ENCODE measurements at places on chromosomes 4 and X.

- no peaks in the 10 kb centered on the region for H3K27me3 ChIP-seq
- H3K4me1 ChIP-seq: peaks cover 1% of the 10 kb centered on the region
- no peak overlapping the region for H3K4me3 ChIP-seq
- H3K36me3 ChIP-seq: no peaks in the 10 kb centered on the region
- no peak for DNase-seq
Measured at GRCh38 chr4:141371206-141371605, 150.5 kb downstream of the ZNF330 start.

DNA sequence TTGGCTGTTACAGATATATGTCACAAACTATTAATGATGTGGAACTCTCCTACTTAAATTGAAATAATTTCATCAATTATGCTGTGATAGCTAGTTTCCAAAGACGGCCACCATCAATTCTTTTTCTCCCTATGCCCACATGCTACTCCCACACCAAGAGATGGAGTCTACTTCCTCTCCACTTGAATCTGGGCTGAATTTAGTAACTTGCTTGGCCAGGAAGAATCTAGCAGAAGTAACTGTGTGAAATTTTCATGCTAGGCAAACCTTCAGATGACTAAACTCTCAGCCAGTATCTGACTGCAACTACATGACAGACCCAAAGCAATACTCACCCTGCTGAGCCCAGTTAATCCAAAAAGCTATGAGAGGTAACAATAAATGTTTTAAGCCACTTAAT is 3.2 kb downstream of the SEPSECS start:
- no peak overlapping the region for H3K27ac ChIP-seq
- H3K27me3 ChIP-seq: no peaks in the 10 kb centered on the region
- H3K4me1 ChIP-seq: peaks cover 5% of the 10 kb centered on the region

DNA sequence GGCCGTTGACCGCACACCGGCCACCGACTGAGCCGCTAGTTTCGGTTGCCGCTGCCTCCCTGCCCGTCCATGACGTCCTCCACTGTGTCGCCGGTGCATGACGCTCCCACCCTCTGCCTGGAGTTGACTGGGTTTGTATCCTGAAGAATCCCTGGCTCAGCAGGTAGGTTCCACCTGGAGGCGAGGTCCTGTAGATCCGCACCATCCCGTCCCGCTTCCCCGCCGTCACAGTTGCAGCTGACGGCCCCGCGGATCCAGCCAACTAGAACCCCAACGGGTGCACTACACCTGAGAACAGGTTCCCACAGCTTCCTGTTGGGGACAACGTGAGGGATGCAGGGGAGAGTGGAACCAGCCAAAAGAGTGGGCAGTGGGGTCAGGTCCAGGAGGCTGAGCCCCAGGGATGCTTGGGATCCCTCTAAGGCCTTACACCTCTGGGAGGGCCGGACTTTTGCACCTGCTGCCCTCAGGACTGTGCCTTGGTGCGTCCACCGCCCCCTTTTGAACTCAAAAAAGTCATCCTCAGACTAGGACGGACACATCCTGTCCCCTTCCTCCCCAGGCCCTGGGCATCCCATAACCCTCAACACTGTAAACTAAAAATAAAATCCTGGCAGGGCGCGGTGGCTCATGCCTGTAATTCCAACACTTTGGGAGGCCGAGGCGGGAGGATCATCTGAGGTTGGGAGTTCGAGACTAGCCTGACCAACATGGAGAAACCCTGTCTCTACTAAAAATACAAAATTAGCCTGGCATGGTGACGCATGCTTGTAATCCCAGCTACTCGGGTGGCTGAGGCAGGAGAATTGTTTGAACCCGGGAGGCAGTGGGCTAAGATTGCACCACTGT is 1.1 kb upstream of the SLBP start:
- H3K27ac ChIP-seq: peak overlapping the region; percentile 49
- peaks cover 33% of the 10 kb centered on the region for H3K36me3 ChIP-seq
- no peaks in the 10 kb centered on the region for H3K27me3 ChIP-seq
- DNase-seq: no peak

GRCh38 chrX:40013266-40014195 is 84.2 kb downstream of the BCOR start:
- H3K36me3 ChIP-seq: no peaks in the 10 kb centered on the region
- DNase-seq: peak; percentile 81
- H3K27me3 ChIP-seq: peaks cover 48% of the 10 kb centered on the region
- no peak overlapping the region for H3K27ac ChIP-seq

GRCh38 chr4:62482355-62482754 is 1282.2 kb downstream of the ADGRL3 start:
- H3K27ac ChIP-seq: no peak overlapping the region
- no peak overlapping the region for H3K4me3 ChIP-seq
- no peak for DNase-seq
- no peaks in the 10 kb centered on the region for H3K4me1 ChIP-seq

DNA sequence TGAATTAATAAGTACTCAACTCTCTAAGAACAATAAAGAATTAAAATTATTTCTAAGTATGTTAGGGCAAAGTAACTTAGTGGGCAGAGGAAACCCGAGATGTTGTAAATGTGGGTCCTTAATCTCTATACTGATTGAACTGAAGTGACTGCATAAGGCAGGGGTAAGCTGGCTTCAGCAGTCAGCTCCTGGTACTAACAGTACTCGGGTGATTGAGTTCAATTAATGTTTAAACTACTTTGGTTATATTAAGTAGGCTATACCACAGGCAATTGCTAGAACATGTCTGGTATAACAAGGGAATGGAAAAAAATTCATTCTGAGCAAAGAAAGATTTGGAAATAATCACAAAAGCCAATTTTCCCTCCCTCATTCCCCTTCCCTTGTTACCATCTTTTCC is 90.7 kb downstream of the LNX1 start:
- no peak for DNase-seq
- H3K27ac ChIP-seq: no peak overlapping the region
- H3K4me3 ChIP-seq: no peak overlapping the region
- H3K27me3 ChIP-seq: no peaks in the 10 kb centered on the region
- H3K36me3 ChIP-seq: peaks cover 2% of the 10 kb centered on the region
- H3K4me1 ChIP-seq: peaks cover 7% of the 10 kb centered on the region

GRCh38 chrX:77160301-77160700 is 286.9 kb upstream of the FGF16 start:
- DNase-seq: no peak
- H3K4me1 ChIP-seq: no peaks in the 10 kb centered on the region
- no peak overlapping the region for H3K27ac ChIP-seq
- H3K4me3 ChIP-seq: no peak overlapping the region
- no peaks in the 10 kb centered on the region for H3K36me3 ChIP-seq

- H3K27ac ChIP-seq: no peak overlapping the region
- DNase-seq: no peak
- no peaks in the 10 kb centered on the region for H3K27me3 ChIP-seq
- H3K4me1 ChIP-seq: no peaks in the 10 kb centered on the region
- H3K4me3 ChIP-seq: no peak overlapping the region
Measured at GRCh38 chr4:10384974-10385373, 72.3 kb downstream of the ZNF518B start.

DNA sequence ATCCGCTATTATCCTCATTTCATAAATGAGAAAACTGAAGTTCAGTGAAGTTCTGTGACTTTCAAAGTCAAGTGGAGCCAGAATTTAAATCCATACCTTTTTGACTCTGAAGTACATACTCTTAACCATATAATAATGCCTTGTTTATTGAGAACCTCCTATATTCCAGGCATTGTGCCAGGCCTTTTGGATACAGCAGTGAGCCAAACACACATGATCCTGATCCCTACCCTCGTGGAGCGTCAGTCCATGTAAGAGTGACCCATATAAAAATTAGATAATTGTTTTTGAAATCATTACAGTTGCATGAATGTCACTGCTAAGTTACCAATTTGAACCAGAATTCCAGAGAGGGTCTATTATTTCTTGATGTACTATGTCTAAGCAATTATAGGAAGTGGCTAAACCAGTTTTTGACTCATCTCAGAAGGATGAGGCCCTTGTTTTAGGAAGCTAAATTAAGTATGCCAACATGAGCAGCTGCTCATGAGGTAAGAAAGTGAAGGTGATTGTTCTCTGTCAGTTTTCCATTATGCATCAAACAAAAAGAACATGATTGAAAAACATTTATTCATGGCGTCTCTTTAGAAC is 289.5 kb downstream of the GLUD2 start:
- H3K4me1 ChIP-seq: no peaks in the 10 kb centered on the region
- H3K27me3 ChIP-seq: no peaks in the 10 kb centered on the region
- no peak for DNase-seq
- no peaks in the 10 kb centered on the region for H3K36me3 ChIP-seq
- H3K4me3 ChIP-seq: no peak overlapping the region

DNA sequence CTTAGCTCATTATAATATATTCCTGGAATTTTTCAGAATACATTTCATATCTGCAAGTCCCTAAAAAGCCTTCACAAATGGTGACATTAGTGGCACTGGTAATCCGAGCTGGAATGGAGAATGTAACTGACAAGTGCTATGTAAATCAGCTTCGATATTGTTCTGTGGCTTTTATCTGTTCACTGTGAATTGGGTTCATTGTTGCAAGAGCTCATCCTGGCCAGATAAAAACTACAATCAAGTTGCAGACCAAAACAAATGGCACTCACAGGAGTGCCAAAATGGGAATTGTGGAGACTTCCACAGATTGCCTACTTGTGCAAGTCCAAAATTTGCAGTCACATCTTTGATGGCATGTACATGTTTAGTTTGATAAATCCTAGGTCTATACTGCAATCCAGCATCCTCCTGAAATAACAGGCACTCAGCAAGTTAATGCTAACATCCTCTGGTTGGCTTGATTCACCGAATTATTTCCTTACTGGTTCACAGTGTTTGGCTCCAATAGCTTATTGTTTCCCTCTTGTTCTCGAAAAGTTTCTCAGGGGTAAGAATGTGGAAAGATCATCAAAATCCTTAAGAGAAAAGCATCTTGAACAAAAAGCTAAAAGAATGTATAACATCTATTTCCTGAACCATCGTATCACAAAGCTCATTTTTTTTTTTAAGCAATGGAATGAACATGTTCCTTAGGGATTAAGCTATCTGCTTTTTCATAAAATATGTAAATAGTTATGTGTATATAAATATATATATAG is 904.9 kb downstream of the CENPC start:
- no peak overlapping the region for H3K4me3 ChIP-seq
- H3K27me3 ChIP-seq: no peaks in the 10 kb centered on the region
- no peaks in the 10 kb centered on the region for H3K4me1 ChIP-seq
- H3K27ac ChIP-seq: no peak overlapping the region

DNA sequence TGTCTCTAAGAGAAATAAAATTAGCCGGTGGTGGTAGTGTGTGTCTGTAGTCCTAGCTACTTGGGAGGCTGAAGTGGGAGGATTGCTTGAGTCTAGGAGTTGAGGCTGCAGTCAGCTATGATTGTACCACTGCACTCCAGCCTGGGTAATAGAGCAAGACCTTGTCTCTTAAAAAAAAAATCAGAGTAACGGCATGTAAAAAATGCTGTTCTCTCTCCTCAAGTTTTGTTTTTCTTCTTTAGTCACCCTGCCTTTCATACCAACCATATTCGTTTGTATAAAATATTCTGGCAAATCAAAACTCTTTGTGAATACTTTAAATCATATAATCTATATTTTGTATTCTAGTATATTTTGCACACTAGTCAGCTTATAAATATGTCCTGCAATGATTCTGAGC is 44.8 kb upstream of the NUDT6 start:
- no peaks in the 10 kb centered on the region for H3K27me3 ChIP-seq
- DNase-seq: no peak
- peaks cover 1% of the 10 kb centered on the region for H3K4me1 ChIP-seq
- H3K36me3 ChIP-seq: no peaks in the 10 kb centered on the region
- H3K4me3 ChIP-seq: no peak overlapping the region

DNA sequence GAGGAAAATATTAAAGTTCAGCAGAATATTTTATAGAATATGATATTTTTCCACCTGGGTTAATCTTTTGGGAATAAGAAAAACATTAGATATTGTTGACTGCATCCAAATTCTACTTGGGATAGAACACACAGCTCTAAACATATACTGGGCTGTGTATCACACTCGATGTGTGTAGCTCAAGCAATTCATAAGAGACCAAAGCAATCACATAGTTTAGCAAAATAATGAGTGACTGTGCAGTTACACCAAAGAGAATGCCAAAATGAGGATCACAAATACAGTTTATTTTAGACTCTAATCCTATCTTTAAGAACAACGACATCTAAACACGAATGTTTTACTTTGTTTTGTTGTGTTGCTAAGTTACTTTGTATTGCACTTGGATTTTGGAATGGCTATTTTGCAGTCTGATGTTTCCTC is 101.2 kb downstream of the CBR4 start:
- H3K4me1 ChIP-seq: peaks cover 3% of the 10 kb centered on the region
- peak; percentile 87 for DNase-seq
- H3K27ac ChIP-seq: no peak overlapping the region
- peaks cover 77% of the 10 kb centered on the region for H3K36me3 ChIP-seq
- H3K4me3 ChIP-seq: no peak overlapping the region

DNA sequence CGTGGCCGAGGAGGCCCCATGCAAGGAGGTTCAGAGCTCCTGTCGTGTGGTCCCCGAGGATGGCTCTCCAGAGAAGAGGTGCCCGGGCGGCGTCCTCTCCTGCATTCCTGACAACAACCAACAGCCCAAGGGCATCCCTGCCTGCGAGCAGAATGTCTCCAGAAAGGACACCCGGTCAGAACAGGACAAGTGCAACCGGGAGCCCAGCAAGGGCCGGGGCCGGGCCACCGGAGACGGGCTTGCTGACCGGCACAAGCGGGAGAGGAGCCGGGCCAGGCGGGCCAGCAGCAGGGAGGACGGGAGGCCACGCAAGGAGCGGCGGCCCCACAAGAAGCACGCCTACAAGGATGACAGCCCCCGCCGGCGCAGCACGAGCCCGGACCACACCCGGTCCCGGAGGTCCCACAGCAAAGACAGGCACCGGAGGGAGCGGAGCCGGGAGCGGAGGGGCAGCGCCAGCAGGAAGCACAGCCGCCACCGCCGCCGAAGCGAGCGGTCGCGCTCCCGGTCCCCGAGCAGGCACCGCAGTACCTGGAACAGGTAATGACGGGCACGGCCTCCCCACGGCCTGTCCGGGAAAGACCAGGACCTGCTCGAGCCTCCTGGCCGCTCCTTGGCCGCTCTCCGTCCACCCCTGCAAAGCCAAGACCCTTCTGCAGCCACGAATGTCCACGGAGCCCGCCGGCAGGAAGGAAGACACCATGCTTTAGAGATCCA is 9.8 kb downstream of the AKAP17A start:
- no peak overlapping the region for H3K4me3 ChIP-seq
- H3K27ac ChIP-seq: no peak overlapping the region
- no peaks in the 10 kb centered on the region for H3K4me1 ChIP-seq
- no peak for DNase-seq
- no peaks in the 10 kb centered on the region for H3K27me3 ChIP-seq

DNA sequence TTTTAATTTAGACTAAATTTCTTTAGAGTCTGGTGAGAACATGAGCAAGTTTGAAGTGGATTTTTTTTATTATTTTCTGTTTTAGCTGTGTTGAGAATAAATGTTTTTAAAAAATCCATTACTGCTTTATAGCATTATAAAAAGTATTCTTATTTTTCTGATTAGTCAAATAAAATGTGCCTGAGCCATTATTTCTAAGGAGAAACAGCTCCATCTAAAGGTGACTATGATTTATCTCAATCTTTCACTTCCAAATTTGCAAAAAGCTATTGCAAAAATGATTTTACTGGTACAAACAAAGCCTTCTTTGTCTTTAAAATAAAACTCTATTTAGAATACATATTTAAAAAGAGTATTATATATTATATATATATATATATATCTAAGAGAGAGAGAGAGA is 959.2 kb downstream of the FAM133A start:
- H3K27me3 ChIP-seq: no peaks in the 10 kb centered on the region
- no peaks in the 10 kb centered on the region for H3K4me1 ChIP-seq
- H3K27ac ChIP-seq: no peak overlapping the region
